Umbilical cord (tissue), 2 donors: ENCODE measurements at places on chromosomes 12 and 14.

DNA sequence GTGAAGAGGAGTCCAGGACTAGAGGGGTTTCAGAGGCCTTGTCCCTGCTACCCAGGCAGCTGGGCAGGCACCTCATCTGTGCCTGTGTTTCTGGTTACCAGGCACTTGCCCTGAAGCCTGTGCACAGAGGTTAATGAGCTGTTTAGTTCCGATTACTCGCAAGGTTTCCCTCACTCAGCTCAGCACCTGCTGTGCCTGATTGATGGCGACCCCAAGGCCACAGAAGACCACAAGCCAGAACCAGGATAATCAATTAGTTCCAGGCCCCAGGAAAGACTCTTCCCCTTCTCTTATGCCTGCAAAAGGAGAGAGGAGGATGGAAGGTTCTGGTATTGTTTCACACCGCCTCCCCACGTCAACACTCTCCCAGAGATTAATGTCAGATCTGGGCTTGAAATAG is 88.8 kb upstream of the NOS1 start:
- DNase-seq, result no peak

DNA sequence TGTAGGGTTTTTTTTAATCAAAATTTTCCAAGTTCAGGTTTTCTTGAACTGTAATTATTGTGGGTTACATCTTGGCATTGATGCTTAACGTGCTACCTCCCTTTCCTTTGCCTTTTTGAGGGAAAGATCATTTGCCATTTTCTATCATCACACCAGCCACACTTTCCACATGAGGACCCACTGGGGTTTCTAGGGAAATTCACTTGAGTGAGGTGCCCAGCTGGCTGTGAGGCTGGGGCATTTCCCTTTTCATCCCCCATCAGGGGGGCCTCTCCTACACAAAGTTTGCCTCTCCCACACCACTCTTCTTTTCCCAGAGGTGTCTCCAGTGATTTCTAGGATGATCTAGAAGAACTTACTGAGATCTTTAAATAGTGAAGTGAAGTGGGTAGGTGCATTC is 335.7 kb downstream of the BMP4 start:
- no peak for DNase-seq

GRCh38 chr14:69612783-69613130 is 1.4 kb downstream of the SUSD6 start:
- peak; percentile 41 for DNase-seq

DNA sequence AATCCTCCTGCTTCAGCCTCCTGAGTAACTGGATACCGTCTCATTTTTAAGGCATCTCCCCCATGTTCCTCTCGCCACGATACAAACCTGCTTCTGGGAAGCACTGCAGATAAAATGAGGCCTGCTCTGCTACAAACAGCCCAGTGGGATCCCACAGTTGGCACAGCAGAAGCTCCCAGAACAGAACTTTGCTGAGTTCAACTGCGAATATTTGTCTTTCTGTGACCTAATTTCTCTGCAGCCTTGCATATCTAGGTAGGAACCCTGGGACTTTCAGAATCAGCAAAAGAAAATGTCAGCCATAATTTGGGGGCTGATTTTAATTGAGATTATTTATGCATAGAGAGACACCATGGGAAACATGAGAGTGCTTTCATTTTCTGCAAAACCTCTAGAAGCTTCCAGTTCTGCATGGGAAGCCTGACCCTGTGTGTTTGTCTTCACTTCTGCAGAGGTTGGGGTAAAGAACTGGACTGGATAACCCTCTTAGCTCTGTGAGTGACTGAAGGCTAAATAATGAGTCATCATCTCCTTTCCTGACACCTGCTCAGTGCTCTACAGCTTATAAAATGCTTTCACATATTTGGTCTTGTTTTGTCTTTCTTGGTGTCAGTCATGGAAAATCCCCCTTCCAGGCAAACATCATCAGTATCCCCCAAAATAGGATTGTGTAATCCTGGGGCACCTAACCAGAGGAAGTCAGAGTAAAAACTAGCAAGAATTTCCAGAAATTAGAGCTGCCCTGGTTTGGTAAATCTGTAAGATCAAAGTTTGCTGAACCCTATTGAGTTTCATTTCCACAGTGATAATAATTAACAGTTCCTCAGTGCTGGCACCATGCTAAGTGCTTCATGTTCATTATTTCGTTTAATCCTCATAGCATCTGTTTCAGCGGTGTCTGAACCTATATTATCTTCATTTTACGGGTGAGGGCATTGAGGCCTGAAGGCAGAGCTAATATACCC is 185.8 kb downstream of the SLC15A4 start:
- no peak for DNase-seq

DNA sequence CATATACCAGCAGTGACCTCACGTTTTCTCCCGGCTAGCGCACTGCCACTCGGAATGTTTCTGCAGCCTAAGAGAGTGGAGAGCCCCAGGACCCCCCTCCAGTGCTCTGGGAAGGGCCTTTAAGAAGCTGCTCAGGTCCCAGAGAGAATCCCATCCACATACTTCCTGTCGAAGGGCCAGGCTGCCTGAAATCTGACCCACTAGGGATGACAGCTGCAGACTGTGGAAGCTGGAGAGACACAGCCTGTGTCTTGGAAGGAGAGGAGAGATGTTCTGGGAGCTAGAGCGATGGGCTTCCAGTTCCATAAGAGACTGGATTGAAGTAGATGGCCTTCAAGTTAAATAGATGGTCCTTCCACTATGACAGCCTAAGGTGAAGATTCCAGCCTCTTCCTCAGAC is 54.4 kb downstream of the IQSEC3 start:
- DNase-seq, result no peak

DNA sequence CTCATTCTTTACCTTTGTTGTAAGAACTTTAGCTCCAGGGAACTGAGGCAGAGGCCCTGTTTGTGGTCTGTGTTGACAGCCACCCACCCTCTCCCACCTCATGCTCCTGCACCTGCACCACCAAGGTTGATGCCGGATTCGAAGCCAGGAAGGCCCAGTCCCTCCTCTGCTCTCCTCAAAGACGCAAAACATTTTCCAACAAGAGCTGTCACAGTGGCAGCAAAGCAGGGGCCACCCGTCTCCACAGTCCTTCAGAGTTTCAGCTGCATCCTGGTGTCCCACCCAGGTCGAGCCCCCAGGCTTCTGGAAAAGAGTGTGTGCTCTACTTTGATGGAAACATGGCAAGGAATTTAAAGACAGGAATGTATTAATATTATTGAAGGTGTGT is 37.4 kb downstream of the MMAB start:
- DNase-seq, result no peak

GRCh38 chr12:83389237-83389996 is 702.7 kb downstream of the TMTC2 start:
- DNase-seq, result no peak

DNA sequence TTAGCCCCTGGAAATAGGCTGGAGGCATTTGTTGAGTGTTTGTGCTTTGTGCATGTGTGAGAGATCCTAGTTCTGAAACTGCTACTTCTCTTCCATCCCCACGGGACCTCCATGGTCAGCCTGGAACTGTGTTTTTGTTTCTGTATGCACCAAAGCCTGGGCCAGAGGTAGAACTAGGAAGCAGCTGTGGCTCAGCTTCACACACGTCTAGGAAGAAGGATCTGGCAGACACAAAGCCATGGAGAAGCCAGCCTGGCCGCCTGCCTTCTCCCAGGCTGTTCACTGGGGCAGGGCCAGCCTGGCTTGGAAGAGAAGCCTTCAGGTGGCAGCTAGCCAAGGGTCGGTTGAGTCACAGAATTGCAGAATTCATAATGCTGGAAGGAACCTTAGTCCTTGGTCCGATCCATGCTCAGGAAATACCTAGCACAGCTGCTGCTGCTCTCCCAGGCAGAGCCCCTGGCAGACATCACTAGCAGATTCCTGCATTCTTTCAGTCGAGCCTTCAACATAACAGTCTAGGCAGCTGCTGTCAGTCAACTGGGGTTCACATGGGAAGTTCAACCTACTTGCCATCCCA is 27.0 kb downstream of the RIN3 start:
- DNase-seq, result peak; percentile 95

- DNase-seq, result no peak
Observed at GRCh38 chr14:74392616-74393570, 33.1 kb downstream of the SYNDIG1L start.

DNA sequence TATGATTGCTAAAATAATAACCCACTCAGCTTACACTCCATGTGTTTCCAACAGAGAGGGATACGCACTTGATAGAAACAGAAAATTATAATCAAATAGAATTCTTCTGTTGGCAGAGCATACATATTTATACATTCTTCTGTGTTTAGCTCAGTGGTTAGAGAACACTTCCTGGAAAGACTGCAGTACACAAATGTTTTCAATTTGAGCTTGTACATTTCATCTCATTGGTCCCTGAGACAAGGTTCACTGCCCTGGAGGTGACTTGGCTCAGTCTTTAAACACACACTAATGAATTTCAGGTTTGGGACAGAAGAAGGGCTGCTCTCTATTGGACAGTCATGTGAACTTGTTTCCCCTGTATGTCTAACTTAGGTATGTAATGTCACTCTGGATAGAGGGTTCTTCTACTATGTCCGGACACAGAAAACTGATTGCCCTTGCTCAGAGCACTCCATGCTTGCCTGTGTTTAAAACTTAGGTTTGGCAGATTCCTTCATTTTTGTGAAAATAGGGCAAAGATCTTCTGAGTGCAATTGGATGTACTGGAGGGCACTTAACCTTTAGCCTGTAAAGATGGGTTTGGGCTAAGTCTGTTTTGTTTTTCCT is 22.9 kb downstream of the PROX2 start:
- no peak for DNase-seq

DNA sequence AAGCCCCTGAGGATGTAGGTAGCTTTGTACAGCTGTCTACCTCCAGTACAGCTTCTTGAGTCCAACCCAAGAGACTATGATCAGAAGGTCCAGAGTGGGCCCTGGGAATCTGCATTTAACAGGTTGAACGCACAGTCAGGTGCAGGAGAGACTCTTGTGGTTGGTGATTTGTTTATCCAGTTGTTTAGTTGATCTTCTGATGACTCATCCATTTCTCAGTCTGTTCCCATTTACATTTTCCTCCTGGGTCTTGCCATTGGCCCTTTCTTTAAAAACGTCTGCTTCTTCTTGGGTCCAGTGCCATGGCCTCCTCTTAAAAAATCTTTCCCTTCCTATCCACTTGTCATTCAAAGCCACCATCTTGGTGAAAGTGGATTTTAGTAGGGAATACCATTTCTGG is 734.2 kb downstream of the MED13L start:
- DNase-seq, result no peak

GRCh38 chr12:52232674-52233461 is at the start of gene KRT7:
KRT7 (plus strand) TSS chr12:52233243; CDS start chr12:52233297, 54 bp downstream.
- DNase-seq, result no peak

DNA sequence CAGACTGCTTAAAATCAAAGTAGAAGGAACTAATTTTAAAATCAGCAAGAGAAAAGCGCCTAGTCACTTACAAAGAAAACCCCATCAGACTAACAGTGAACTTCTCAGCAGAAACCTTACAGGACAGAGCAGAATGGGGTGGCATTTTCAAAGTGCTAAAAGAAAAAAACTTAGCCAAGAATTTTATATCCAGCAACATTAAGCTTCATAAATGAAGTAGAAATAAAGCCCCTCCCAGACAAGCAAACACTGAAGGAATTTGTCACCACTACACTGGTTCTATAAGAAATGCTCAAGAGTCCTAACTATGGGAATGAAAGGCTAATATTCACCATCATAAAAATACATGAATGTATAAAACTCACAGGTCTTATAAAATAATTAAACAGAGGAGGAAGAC is 6.4 kb upstream of the ZNF268 start:
- no peak for DNase-seq

- DNase-seq, result no peak
Observed at GRCh38 chr12:5718680-5719079, 226.4 kb downstream of the ANO2 start.

DNA sequence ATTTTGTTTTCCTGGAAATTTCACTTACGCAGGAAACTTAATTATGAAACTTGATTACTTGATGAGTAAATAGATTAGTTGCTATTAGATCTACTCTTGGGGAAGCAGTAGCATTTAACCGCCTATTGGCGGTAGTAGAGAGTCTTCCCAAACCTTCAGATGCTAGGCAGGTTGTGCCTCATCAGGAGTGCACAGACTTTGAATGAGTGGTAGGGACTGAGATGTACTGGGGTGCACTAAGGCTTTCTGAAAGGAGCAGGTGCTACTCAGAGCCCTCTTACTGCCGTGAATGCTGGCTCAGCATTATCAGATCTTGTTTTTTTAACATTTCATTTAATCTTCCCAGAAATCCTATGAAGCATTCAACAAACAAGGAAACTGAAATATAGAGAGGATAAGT is 7.7 kb downstream of the GATC start:
- no peak for DNase-seq

DNA sequence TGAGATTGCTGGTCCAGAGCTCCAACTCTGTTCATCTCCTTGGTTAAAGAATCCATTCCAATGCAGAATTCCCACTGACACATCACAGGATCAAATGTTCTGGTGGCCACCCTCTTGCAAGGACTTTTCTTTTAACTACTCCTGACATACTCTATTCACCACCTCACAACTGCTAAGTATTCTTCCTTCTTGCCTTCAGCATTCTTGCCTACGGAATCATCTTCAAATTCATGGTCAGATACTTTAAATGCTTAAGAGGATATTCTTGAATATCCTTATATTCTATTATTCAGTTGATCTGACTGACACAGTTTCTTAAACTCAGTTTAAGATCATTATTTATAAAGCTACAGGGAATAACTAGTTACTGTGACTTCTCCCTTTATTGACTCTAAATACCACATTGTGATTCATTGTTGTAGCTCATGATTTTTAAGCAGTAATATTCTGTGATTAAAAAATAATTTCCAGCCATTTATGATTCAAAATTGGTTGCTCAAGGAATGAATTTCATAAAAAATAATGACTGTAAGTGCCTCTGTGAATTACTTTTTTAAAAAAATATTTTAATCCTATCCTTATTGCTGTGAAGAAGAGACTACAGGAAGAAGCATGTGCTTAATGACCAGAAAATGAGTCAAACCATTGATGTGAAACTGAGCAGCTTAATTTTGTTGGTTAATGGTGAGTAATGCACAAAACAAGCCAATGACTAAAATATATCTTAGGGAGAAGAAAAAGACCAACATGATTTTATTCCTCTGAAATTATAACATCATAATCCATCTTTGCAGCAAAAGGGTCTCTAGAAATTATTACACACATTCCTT is 207.1 kb downstream of the PIK3C2G start:
- no peak for DNase-seq

GRCh38 chr14:50380455-50380854 is 16.2 kb downstream of the CDKL1 start:
- DNase-seq, result no peak

DNA sequence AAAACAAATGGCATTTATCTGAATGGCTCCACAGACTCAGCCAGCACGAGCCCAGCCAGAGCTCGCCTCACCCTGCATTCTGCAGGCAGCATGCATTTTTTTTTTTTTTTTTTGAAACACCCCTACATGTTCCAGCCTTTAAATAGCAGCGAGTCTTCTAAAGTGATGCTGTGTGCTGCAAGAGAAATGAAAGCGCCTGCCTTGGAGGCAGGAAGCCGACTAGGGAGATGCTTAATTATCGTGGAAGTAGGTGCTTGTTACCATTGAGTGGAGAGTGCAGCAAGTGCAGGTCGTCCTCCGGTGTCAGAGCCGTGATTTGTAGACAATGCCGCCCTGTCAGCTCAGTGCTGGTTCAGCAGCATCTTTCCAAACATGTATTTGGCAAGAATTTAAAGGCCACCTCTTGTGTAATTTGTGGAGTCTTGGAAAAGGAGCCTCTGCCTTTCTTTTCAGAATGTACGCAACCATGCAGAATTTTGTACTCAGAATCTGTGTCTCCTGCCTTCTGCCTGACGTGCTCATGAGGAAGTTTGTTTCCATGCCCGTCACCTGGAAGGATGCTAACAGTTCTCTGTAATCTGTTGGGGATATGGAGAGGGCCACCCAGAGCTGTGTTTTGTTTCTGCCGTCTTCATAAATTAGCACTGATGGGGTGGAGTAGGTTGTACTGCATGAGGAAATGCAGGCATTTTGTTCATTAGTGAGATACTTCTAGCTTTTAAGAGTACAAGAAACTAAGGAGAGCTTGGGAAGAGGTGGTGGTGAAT is 345.9 kb upstream of the RGS6 start:
- peak; percentile 71 for DNase-seq
